ENCODE measurements at places on chromosomes 6 and 20.

DNA sequence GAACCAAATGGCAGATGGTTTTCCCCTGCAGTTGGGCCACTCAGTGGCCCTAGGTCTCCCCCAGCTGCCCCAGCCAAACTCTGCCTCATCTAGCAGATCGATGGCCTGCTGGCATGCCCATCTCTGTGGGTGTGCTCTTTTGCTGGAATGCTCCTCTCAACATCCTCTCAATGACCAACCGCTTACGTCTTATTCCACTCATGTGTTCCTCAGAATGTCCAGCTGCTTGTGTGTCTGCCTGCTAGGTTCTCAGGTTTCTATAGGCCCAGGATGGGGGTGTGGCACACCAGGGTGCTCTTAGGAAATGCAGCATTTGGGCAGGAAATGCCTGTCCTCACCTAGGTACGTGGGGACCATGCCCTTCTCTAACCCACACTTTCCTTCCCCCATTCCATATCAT lies 509.9 kb upstream of the SYNCRIP start:
- DNase-seq, result no peak

DNA sequence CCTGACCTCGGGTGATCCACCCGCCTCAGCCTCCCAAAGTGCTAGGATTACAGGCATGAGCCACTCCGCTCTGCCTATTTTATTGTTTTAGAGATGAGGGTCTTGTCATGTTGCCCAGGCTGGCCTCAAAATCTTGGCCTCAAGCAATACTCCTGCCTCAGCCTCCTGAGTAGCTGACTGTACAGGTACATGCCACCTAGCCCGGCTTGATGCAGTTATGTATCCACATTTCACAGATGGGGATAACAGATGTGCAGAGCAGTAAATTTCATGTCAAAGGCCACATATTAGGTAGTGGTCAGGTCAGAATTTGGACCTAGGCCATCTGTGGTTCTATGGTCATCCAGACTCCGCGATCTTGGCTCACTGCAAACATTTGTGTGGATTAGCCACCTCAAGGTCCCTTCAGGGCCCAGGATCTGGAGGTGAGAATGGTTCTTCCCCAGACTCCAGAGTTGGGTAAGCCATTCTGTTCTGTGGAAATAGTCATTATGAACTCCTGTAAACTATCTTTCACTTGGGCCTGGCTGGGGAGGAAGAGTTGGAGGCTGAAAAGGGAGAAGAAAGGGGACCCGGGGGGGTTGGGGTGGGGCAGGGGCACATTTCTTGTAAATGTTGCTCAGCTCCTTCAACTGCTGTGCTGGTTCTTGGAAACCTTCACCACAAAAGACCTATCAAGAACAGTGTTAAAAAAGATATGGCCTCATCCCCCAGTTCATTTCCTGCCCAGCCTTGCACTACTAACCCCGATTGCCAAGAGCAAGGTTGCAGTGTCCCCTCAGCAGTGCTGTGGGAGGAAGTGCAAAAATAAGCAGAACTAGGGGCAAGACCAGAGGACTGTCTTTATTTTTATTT lies 13.0 kb downstream of the PIM1 start:
- DNase-seq, result peak; percentile 93

DNA sequence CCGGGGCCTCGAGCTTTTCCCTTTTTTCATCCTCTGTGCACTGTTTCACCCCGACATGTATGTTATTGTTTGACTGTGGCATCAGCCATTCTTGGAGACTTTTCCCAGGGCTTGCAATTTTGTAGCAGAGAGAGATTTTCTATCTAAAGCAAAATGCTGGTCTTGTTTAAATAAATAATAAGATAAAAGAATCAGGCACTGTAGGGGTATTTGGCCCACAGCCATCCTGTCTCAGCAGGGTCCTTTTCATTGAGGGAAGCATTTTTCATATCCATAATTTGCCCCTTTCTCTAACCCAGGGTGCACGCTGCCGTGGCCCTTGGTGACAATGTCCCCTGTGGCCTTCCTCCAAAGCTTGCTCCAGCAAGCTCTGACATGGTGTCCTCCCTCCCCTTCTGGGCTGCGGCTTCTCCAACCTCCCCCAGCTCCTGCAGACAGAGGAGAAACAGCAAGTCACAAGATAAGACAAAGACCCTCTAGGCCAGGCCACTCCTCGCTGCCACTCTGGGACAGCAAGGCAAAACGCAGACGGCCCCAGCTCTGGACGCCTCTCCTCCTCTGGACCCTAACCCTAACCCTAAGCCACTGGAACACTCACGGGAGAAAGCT lies 117.6 kb downstream of the MYLK4 start:
- no peak for DNase-seq

DNA sequence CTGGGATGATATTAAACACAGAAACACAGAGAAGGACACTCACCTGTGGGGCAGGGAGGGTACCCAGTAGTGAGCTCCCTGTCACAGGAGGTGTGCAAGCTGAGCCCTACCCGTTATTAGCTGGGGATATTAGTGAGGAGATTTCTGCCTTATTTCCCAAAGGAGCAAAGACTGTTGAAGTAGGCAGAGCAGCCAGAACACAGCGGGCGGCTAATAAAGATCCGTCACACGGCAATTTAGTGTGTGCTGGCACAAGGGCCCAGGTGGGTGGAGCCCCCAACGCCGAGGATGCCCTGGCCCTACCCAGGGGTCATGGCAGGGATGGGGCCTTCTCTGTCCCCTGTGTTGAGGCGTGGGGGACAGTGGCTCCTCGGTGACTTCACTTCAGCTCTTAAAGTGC lies 8.3 kb downstream of the VSTM2L start:
- DNase-seq, result no peak

- DNase-seq, result no peak
These were observed 17.9 kb downstream of the GCM1 start for GRCh38 chr6:53130569-53131290.

DNA sequence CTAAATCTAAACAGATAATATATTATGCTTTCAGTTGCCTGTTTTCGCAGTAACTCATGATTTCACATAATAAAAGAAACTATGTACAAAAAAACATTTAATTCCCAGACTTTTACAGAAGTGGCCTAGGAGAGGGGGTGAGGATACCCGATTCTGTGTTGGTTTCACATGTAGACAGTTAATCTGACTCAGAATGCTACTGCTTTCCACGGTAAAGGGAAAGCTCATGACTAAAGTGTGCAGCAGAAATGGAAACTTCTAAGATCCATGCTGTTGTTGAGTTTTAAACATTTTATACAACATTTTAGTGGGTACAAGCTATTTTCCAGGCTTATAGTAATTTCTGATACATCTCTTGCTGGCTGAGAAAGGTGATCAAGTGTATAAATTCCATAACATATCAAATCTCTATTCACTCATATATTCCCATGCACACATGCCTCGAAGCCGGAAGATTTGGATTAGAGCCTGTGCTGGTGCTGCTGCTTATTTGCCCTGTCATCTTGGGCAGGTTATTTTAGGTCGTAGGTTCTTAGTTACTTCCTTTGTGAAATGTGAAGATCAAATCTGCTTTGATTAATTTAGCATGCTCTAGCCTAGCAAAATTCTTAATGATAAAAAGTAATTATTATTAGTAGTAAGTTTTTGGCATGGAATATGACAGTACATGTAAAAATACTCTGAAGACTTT lies 896.7 kb upstream of the MAP3K7 start:
- no peak for DNase-seq

DNA sequence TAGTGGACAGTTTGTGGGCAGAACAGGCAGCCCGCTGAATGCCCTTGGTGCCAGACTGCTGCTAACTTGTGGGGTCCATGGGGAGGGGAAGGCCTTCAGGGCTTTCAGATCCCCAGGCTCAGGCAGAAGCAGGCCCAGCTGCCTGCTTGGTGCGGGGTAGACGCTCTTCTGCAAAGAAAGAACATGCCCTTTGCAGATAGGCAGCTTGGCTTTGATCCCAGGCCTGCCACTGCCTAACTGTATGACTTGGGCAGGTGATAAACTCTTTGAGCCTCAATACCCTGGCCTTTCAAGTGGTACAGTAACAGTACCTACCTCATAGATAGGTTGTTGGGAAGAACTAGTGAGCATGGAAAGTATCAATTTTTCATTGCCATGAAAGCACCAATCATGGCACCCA lies 28.4 kb downstream of the CHMP4B start:
- DNase-seq, result no peak

DNA sequence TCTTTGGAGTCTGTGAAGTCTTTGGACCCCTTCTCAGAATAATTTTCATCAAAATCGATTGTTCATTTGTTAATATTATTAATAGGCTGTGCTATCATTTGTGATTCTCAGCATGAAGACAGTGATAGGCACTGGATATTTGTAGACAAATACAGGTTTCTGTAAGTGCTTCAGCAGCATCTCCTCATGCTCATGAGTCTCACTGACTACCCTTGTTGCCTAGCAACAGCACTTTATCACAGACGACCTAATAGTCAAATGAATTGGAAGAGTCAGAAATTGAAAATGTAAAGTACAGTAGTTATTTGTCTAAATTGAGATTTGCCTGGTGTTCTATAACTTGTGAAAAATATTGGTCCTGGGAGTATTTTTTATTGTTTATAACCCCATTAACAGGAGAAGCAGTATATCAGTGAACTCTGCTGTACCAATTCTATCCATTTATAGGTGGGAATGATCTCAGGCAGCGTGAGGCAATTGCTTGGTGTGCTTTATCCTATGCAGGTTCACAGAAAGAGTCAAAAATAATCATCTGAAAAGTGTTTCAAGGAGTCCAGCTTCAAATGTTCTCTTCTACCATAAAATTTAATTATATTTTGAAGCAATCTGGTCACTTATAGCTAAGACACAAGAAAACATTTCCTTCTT lies 684.6 kb downstream of the RFPL4B start:
- DNase-seq, result no peak

DNA sequence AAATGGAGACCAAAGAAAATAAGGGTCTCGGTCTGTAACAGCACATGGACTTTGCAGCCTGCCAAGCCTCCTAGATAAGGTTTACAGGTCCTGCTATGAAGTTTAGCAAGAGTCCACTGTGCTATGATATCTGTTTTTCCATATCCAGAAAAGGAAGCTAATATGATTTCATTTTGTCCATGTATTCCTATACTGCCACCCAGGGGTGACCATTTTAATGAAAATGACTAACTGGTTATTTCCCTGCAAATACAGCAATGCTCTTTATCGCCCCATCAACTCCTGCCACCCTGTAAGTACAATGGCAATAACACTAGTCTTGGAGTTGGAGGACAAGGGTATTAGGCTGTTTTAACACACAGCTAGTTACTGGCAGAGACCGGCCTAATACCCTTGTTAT lies 115.2 kb upstream of the GLP1R start:
- DNase-seq, result no peak

GRCh38 chr6:52749556-52750152 lies 13.6 kb downstream of the GSTA2 start:
- DNase-seq, result no peak

DNA sequence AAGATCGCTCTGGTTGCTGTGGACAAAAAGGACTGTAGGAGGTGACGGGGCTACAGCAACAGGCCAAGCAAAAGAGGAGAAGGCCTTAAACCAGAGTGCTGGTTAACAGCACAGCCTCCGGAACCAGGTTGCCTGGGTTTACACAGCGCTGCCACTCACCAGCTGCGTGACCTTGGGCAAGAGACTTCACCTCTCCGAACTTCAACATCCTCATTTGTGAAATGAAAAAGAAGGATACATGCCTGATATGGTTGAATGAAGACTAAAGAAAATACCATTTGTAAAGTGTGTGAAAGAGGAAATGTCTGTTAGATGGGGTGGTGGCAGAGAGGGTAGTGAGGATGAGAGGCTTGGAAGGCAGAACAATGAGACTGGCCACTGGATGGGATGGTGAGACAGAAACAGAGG lies 44.9 kb downstream of the PREX1 start:
- DNase-seq, result no peak

DNA sequence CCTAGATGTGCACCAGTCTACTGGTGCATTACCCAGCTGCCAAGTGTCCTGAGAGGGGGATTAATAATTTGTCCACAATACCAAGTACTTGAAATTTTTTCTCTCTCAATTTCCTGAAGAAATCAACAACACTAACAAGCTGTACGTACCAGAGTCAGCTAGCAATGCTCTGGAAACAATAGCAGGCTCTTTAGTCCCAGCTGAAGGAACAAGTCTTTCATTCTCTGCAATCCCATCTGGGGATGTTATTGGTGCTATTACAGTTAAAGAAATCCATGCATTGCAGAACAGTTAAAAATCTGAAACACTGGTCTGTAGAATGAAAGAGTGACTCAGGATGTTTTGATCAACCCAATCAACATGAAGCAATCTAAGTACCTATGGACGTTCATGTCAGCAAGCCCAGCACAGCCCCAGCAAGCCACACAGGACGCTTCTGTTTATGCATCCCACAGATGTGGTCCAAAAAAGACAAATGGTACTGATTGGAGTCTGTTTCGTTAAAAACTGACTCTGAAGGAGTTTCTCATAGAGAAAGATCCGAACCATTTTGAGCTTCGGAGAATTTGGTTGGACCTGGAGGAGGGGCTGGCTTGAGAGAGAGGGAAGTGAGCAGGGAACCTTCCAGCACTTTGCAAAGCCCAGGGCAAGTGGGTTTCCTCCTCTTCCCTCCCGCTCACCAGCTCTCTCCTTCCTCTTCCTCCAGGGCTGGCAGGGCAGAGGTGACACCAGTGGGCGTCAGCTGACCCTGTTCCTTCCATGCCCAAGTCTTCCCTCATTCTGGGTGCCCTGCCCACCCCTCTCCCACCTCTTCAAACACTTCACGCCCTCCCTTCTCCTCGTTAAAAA lies 11.9 kb downstream of the PRR18 start:
- DNase-seq, result no peak

GRCh38 chr6:86412057-86412456 lies 525.3 kb upstream of the HTR1E start:
- no peak for DNase-seq

DNA sequence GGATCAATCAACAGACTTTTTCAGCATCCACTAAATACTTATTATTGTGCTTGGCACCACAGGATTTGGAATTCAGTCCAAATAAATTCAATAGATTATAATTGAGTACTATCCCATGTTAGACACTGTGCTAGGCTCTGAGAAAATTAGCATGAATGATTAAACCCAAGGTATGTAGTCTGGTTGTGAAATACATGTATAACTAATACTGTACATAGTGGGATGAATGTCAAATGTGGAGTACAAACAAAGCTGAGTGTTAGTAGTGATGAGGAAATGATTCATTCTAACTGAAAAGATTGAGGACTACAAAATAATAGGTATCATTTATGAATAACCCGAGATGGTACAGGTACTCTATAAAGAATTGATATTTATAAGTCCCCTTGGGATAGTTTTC lies 111.9 kb upstream of the FLRT3 start:
- DNase-seq, result no peak

DNA sequence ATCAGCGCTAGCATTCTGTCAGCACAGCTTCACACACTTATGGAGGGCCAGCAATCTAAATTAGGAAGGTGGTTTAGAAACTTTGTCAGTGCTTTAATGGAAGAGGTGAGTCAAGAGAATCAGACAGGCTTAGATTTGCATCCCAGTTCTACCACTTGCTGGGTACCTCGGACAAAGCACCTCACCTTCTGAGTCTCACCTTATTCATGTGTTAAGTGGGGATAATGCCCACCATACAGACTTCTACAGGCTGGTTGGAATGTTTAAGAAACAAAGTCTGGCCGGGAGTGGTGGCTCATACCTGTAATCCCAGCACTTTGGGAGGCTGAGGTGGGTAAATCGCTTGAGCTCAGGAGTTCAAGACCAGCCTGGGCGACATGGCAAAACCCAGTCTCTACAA lies 12.2 kb upstream of the STK35 start:
- no peak for DNase-seq
